Calu3 (cell line): ENCODE measurements at places on chromosomes 4 and X. TPM values are rescaled to one million over a fixed set of nuclear protein-coding genes. Genes with fewer than 3 reads are reported as not detected.
A peak's percentile ranks its signal among the peaks of the same experiment; 100 is the strongest.

DNA sequence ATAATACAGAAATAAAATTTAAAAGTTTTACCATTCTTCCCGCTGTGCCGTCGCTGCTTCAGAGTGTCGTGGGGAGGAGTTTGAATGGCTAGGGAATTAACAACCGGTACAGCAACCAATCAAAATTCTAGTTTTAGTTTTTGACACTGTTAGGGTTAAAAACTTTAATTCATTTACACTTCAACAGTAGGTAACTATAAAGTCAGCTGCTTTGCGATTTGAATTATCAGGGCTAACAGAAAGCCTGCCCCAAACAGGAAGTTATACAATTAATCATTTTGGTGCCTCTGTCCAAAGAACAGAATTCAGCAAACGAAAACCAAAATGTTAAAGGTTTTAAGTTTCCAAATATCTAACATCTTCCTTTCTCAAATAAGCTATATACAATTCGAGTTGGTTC lies 2.3 kb downstream of the HNRNPD start:
- peak overlapping the region; percentile 91 for H3K27ac ChIP-seq
- no peaks in the 10 kb centered on the region for H3K27me3 ChIP-seq
- peaks cover 12% of the 10 kb centered on the region for H3K4me1 ChIP-seq
- H3K36me3 ChIP-seq, result peaks cover 84% of the 10 kb centered on the region
- DNase-seq, result no peak
- peak overlapping the region; percentile 77 for H3K4me3 ChIP-seq

DNA sequence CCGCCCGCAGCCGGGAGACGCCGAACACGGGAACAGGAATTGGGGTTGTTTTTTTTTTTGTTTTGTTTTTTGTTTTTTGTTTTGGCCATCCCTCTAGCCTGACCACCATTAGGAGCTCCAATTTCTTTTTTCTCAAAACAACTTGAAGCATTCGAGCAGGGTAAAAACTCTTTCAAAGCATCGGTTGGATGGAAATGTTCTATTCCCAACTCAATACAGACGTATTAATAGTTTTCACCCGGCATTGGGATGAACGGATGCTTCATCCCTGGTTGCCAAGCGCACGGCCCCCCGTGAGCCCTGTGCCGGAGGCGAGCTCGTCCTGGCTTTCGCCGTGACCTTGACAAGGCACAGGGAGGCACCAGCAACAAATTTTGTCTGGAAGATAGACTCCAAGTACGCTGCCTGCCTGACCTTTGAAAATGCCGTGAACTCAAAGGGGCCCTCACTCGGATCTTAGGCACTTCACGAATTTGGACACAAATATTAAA lies 352 bp upstream of the MAP3K15 start:
- peak overlapping the region; percentile 80 for H3K4me3 ChIP-seq
- DNase-seq, result no peak
- peaks cover 21% of the 10 kb centered on the region for H3K27me3 ChIP-seq
- H3K27ac ChIP-seq, result no peak overlapping the region
- H3K36me3 ChIP-seq, result peaks cover 9% of the 10 kb centered on the region
- no peaks in the 10 kb centered on the region for H3K4me1 ChIP-seq

DNA sequence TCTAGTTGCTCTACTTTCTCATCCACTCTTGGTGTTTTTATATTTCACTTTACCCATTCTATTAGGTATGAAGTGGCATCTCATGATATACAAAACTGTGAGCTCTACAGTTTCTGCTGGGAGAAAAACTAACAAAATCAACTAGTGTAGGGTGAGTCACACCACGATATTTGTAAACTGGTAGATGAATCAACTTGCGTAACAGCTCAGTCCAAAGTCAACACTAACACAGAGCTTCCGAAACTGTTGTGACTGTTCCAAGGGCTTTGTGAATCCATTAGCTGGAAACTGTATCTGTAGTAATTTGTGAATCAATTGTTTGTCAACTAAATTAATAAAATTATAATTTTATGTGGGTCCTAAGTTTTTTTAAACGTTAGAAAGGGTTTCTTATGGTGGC lies 119.8 kb upstream of the TSPAN5 start:
- H3K27ac ChIP-seq, result no peak overlapping the region
- H3K36me3 ChIP-seq, result no peaks in the 10 kb centered on the region
- peaks cover 9% of the 10 kb centered on the region for H3K4me1 ChIP-seq
- peak; percentile 5 for DNase-seq

Gene FRMD7
- total RNA-seq, result not detected in 2 replicates
